ENCODE measurements at places on chromosomes 4 and X.
A peak's percentile ranks its signal among the peaks of the same experiment; 100 is the strongest.

DNA sequence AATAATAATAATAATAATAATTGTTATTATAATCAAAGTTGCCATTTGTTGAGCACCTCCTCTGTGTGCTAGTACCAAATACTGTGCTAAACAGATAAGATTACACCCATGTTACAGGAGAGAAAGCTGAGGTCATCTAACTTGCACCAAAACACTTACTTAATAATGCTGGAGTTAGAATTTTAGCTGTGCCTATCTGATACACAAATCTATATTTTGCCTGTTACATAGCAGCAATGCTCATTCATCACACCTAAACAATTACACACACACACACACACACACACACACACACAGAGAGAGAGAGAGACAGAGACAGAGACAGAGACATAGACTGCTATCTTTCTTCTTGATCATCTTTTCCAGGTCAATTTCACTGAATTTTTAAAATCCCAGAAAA lies 170.9 kb upstream of the KLF3 start:
- no peak for DNase-seq

- DNase-seq = peak; percentile 1
These were observed 28.7 kb downstream of the INPP4B start for GRCh38 chr4:142817442-142817841.

- DNase-seq = no peak
These were observed 83.8 kb downstream of the VCX3B start for GRCh38 chrX:8548446-8548845.

DNA sequence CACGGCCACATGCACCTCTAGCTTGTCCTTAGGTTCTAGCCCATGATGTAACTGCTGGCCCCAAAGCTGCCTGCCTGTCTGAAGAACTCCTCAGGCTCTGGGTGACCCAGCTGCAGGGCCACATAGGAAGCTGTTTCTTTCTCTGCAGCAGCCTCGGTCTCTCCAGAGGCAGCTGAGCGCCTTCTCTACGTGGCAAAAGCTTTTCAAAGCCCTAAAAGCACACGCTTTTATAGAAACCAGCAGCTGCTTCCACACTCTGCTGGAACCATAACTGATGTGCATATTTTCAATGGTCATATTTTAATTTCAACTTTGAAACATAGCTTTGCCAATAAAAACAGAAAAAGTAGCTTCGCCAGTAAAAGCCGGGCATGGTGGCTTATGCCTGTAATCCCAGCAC lies 37.4 kb downstream of the FAM53A start:
- no peak for DNase-seq

DNA sequence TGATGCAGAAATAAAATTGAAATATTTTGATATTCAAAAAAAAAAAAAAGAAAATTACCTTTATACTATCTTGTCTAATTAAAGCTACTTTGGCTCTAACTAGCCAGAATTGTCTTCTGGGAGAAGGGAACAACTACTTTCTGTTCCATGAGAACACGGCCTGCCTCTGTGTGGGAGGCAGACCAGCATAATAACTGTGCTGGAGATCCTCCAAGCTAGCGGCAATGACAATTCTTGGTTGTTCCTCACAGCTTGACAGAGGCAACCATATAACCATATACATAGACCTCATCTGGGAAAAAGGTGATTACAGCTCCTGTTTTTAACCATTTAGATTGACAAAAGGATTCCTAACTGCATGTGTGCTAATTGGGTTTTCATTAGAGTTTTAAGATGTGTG lies 95.7 kb downstream of the RBMX2 start:
- no peak for DNase-seq

DNA sequence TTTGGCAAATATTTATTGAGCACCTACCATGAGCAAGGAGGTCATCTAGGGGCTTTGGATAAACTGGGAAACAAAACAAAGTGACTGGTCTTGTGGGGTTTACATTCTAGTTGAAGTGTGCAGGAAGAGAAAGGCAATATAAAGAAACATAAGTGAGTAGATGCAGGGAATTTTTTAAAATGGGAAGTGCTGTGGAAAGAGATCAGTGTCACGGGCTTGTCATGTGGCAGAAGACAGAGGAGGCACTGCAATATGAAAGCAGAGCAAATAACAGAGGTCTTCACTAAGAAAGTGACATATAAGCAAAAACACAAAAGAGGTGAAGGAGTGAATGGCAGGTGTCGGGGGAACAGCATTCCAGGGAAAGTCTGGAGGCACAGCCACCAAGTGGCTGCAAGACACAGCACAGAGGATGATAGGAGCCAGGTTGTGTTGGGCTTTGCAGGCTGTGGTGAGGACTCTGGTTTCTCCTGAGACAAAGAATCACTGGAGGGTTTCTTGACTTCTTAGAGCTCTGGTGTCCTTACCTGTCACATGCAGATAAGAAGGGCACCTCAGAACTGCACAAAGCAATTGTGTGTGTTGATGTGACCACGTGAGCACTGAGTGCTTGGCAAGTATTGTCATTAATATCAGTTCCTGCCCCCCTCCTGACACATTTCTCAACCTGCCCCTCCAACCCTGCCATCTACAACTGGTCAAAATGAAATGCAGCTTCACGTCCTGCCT lies 143.5 kb downstream of the TSPAN5 start:
- DNase-seq = no peak

DNA sequence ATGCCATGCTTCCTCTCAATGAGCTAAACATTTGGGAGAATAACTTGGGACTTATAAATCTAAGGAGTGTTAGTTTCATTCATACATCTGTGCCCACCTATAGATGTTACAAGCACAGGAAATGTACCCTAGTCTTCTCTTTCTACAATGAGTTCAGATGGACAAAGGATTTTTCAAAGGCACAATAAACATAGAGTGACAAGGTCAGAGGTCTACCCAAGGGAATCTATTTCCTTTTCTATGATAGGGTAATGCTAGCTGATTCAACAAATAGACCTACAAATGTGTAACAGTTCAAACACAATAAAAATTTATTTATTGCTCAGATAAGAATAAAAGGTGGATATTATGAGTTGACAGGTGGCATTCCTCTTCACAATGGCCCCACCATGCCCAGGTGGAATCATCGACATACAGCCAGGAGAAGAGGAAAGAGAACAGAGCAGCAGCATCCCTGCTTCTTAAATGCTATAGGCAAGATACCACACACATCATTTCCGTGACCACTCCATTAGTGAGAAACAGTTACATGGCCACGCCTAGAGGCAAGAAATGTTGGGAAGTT lies 421.8 kb downstream of the HNRNPD start:
- no peak for DNase-seq

DNA sequence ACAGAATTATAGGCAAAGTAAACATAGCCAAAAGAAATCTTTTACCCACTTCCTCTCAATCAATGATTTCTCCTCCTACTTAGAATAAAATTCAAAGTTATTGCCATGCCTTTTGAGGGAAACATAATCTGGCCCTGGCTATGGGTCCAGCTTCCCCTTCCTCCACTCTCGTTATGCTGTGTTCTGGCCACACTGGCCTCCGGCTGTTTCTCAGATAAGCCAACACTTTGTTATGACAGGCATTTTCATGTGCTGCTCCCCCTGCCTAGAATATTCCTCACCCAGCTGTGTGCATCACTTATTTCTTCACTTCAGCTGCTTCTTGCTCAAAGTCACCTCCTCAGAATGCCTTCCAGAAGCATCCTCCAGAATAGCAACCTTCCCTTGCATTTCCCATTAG lies 386.6 kb upstream of the AADAT start:
- DNase-seq = no peak

DNA sequence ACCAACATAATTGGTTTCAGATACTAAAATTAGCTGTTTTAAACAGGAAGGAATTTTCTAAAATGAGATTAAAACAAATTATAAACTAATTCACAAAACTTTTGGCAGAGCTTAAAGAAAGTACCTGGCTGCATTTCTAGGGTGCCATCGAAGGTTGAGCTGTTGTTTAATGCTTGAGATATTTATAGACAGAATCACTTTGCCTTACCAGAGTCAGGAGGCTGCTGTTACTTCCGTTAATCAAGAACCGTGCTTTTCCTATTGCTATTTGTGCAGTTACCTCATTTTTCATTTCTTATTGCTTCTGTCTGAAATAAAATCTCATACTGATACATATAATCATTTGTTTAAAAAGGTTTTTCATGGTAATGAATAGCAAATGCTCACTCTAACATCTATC lies 242.9 kb downstream of the TECRL start:
- DNase-seq = no peak

DNA sequence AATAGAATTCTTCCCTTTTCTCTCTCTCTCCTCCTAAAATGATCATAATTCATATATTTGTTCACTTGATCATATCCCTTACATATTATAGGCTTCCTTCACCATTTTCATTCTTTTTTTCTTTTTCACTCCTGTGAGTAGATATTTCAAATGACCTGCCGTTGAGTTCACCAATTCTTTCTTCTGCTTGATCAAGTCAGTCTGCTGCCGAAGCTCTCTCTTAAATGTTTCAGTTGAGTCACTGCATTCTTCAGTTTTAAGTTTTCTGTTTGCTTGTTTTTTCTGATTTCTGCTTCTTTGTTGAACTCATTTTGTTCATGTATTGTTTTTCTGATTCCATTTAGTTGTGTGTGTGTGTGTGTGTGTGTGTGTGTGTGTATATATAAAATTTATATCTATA lies 354.3 kb downstream of the GPAT3 start:
- DNase-seq = no peak

- DNase-seq = no peak
These were observed 2.3 kb upstream of the METTL14 start for GRCh38 chr4:118682928-118683327.

DNA sequence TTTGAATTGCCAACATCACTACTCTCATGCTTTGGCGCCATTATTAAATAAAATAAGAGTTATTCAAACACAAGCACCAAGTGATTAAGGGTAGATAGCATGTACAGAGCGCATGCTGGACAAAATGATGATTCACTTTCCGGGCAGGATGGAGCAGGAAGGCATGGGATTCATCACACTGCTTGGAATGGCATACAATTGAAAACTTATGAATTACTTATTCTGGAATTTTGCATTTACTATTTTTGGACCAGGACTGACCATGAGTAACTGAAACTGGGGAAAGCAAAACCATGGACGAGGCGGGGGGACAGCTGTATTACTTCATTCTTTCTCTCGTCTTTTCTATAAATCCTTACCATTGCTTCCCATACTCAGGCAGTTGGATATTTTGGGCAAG lies 28.5 kb upstream of the FGF5 start:
- no peak for DNase-seq

GRCh38 chr4:37629713-37630112 lies 56.5 kb downstream of the RELL1 start:
- no peak for DNase-seq

DNA sequence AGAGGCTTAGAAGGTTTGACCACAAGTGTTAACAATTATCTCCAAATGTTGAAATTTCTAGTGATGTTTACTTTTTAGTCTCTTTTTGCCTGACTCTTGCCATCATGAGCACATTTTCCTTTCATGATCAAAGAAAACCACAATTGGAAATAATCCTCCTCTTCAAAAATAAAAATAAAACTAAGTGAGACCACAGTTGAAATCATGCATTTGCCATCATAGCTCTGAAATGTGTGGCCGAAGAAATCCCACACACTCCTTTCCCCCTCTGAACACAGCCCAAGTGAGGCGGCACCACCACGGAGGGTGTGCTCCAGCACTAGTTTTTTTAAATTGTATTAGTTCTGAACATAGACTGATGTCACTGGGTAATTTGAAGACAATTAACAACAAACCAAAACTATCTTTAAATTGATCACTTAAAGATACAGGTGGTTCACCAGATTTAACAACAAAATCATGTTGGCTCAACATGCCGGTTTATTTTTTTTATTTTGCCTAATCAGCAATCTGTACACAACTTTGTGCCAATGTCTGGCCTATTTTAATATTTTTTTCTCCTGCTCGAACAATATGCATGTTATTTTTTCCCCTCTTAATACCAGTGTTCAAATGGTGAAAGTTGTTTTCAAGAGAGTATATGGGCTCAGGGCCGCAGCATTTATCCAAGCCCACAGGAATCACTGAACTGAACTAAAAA lies 17.6 kb downstream of the APBB2 start:
- DNase-seq = no peak

DNA sequence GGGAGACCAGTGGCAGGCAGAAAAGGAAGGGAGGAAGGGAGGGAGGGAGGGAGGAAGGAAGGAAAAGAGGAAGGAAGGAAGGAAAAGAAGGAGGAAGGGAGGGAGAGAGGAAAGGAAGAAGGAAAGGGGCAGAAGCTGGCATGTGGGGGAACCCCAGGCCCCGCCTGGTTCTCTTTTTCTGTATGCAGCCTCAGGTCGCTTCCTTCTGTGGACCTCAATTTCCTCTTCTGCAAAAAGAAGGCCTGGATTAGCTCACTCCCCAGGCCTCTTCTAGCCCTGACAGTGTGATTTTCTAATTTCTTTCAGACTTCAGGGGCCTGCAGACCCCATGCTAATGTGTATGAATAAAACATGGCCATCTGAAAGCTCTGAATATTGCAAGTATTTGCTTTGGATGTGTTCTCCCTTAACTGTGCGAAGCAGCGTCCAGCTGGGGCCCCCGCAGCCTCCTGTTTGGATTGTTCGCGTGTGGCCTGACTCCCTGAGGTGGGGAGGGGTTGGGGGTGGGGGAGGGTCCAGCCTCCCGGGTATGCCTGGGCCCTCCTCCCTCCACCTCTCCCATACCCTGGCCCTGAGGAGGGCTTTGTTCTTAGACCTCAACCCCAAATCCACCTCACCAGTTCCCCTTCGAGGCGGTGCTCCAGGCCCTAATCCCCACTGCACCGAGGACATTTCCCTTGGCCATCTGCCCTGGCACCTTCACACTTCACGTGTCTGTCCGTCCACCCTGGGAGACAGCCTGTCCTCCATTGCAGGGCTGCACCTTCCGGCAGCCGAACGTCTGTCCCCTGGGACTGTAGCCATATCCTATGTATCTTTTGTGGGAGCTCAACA lies 199.9 kb upstream of the ATP6AP2 start:
- DNase-seq = no peak

DNA sequence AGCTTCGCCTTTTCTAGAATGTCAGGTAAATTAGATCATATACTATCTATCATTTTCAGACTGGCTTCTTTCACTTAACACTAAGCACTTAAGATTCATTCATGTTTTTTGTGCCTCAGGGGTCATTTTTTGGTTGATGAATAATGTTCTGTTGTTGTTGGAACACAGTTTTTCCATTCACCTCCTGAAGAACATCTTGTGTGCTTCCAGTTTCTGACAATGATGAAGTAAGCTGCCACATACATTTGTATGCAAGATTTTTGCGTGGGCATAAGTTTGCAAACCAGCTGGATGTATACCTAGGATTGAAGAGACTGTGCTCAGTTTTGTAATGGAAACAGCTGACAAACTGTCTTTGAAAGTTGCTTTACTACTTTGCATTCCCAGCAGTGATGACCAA lies 37.6 kb downstream of the MAGEA9 start:
- no peak for DNase-seq

GRCh38 chrX:65607070-65607742 lies 60.2 kb upstream of the MSN start:
- DNase-seq = no peak

Measured in activated T-helper 1 cell treated with Interleukin-2 at 50 U/mL for 16 hours (primary cell).